ENCODE measurements at places on chromosomes 4 and X. TPM values are rescaled to one million over a fixed set of nuclear protein-coding genes. Genes with fewer than 3 reads are reported as not detected.

DNA sequence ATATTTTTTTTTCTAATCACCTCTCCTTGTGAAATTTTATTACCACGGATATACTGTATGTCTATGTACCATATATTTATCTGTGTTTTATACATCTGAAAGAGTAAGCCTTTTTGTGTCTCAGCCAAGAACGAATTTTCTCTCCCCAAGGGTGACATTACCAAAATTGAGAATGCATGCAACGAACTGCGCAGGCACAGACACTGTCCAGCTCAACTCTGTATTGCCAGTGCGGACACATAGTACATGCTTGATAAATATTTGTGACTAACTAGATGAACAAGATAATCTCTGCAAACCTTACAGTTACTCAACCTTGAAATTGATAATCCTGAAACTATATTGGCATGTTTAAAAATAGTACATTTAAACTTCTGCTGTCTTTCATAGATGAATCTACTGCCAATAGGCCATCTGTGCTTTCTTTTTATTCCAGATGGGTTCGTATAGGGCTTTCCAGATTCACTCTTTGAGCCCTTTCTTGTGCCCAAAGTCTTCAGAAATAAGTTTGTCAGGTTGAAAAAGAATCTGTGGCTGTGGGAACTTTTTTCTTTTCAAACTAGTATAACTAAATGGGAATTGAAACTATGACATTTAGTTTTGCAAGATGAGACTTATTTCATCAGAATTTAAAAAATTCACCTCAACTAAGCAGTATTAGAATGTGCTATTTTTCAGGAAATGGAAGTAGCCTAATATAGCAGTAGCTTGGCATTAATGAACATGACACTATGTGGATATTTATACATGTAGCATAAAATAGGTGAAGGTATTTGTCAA is 38.9 kb downstream of the DTHD1 start:
- DNase-seq: no peak

GRCh38 chrX:74383611-74384010 is 37.7 kb upstream of the SLC16A2 start:
- peak; percentile 55 for DNase-seq

DNA sequence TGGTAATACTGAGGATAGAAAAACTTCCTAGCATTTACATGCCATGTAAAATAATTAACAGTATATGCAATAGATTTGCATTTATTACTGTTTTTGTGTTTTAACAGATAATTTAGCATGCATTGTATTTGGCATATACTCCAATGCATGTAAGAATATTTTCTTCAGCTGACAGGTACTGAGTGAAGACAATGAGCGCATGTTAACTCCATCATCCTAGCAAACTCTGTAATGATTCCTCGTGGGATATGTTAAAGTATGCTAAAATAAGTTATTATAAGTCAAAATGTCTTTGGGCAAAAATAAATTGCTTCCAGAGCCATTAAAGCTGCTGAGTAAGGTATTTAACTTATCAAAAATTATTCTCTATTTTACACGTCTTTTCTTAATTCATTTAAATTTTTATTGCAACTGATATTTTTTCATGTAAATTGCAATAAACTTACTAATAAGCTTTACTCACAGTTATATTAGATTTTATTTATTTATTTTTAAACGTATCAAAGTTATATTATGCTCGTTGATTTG is 616.4 kb upstream of the NDST4 start:
- DNase-seq: no peak

The PRRG1 gene
- total RNA-seq: 6.2 TPM

The RLIM gene
- total RNA-seq: 57.0 TPM

The PAGE5 gene
- total RNA-seq: 0.66 TPM

DNA sequence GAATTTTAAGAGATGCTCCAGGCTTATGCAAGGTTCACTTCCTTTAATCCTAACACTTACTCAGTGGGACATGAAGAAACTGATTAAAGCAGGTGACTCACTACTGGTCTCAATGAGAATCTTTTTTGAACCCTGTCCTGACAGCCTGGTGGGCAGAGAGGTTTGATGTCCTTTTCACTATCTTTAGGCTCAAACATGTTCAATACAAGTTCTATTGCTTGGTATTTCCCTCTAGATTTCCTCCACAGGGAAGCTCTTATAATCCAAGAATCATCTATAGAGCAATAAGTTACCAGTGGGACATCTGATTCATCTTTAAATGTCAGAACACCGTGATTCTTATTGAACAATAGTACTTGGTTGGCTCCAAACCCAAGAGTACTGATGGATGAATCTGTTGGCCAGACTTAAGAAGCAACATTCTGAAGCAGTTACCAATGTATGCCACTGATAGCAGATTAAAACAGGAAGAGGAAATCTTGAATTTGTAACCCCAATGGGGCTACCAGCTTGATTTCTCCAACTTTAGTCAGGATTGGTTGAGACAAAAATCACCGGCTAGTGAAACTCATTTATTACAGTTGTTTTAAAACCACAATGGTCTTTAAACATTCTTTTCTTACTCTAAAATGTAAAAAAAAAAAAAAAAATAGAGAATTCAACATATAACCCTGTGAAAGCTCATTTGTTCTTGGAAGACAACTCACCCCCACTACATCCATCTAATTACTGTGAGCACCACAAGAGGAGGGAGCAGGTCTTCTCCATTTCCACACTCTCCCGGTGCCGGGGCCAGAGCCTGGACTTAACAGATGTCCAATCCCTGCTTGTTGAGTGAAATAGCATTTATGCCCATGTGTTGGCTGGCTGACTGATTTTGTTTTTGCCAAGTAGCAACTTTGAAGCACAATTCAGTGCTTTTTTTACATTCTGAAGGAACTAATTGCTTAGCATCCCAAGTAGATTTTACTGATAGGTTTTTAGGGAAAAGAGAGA is 43.3 kb downstream of the FGFBP1 start:
- DNase-seq: peak; percentile 90

DNA sequence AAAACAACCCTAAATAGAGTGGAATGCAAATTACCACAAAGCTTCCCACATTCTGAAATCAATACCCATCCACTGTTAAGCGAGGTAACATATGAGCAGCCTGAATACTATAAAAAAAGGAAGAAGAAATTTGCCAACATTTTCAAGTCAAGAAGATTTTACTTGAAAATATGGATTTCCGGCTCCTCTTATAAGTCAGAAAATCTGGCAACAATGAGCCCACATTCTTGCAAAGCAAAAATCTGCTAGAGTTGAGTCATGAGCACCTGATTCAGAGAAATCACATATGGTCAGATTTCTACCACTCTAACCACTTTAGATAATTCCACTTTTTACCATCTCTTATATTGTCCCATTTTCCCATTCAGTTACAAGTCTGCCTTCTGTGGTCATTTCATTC is 395.7 kb downstream of the DTHD1 start:
- DNase-seq: peak; percentile 19

- DNase-seq: no peak
Observed at GRCh38 chr4:42122237-42122636, 30.2 kb downstream of the BEND4 start.

GRCh38 chrX:17535229-17535628 is 160.2 kb downstream of the NHS start:
- no peak for DNase-seq

DNA sequence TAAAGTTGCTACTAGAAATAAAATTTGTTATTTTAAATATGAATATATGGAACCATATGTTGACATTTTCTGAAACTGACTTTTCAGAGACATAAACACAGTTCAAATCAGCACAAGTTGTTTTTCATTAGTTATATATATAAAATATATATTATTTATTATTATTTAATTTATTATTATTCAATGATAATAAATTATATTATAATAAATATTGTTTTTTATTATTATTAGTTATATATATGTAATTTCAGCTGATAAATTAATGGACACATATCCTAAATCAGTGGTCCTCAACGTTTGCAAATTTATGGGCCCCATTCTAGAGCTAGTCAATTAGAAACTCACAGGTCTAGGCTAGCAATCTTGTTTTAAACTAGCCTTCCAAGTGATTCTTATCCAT is 809.3 kb downstream of the C4orf33 start:
- DNase-seq: no peak

The NALF2 gene
- not detected for total RNA-seq

DNA sequence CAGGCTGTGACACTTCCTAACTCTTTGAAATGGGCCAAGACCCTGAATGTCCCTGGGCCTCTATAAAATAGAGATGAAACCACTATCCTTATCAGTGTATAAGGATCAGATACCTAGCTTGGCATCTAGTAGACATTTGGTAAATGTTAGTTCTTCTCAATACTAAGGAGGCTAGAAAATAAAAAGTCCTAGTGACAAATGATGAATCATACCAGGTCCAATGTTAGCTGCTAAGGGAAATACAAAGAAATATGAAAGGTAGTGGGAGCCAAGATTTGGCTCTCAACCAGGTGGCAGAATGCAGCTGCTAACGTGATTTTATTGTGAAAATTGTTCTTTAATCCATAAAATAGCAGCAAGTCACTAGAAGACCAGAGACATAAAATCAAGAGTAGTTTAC is 19.8 kb upstream of the PPARGC1A start:
- no peak for DNase-seq

GRCh38 chr4:172270397-172270796 is 457.2 kb downstream of the GALNTL6 start:
- no peak for DNase-seq

- no peak for DNase-seq
Observed at GRCh38 chrX:85303544-85303943, 59.8 kb downstream of the ZNF711 start.

DNA sequence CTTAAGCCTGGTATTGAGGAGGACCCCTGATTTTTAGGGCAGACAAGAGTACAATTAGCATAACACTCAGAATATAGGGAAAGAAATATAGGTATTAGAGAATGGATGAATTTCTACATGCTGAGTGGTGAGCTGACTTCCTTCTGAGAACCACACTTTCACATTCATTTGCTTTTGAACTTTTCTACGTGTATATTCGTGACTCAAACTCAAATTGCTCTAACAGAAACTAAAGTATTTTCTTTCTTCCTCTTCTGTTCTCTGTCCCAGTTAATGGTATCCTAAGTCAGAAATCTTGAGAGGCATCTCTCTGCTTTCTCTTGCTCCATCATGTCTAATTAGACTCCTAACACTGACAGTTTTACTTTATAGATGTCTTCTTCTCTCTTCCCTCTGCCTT is 103.2 kb upstream of the CITED1 start:
- DNase-seq: no peak

The SPANXD gene
- total RNA-seq: not detected

DNA sequence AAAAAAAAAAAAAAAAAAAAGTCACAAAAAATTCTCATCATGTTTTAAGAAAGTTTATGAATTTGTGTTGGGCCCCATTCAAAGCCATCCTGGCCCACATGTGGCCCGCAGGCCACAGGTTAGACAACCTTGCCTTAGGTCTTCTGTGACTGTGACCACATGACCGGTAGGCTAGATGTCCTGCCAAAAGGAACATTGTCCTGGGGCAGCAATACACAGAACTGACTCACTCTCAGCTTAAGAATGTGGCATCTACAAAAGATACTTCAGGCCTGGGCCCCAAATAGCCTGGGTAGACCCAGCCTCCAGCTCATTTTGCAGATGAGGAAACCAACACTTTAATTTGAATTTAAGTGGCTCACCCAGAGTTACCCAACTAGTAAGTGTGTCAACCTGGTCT is 10.0 kb downstream of the AWAT2 start:
- DNase-seq: no peak

DNA sequence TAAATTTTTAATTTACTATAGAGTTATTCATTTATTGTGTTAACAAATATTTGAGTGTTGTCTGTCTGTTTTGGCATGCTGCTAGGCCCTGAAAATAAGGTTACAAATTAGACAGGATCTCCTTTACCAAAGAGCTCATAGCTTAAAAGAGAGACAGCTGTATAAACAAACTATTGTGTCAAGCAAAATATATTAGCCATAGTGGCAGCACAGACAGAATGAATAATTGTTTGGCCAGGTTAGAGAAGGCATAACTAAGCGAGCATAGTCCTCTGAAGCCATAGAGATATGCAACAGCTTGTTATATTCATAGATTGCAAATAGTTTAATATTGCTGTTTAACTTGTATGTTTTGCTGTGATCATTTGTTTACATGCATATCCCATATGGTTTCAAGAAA is 66.7 kb upstream of the NDUFC1 start:
- no peak for DNase-seq

- DNase-seq: no peak
Observed at GRCh38 chr4:174429701-174430410, 92.4 kb downstream of the HPGD start.

DNA sequence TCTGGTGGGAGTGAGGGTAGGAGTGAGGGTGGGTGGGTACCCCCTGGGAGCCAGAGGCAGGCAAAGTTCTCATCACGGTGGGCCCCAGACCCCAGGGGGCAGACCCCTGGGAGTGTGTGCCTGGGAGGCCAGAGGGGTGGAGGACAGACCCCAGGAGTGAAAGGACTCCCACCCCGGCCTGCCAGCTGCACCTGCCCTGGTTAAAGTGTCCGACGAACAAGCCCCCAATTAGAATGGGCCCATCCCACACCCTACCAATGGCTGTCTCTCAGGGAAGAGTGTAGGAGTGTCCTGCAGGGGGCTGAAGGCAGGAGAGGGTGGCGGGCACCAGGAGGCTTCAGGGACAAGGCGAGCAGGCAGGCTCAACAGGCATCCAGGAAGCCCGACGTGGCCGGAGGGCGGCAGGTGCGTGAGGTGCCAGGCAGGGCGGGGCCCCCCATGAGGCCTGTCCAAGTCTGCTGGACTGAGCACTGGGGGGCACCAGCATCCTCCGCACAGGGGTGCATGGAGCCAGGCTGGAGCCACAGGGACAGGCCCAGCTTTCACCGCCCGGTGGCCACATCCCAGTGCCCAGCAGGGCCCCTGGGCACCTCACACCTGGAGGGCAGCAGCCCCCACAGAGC is 8.7 kb downstream of the PDE6B start:
- no peak for DNase-seq

DNA sequence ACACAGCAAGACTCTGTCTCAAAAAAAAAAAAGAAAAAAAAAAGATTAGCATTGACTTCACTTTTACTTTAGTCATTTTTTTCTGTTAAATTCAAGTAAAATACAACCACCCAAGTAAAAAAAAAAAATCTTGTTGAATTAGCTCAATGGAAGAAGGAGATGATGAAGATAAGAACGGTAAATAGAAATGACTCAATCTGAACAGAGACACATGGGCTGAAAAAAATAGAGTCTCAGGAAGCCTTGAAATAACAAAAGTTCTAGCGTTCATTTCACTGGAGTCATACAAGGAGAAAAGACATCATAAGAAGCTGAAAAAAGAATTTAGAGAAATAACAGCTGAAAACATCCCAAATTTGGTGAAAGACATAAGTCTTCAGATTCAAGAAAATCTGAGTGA is 75.5 kb downstream of the CASP3 start:
- DNase-seq: no peak

GRCh38 chrX:14546190-14546589 is 16.9 kb downstream of the GLRA2 start:
- DNase-seq: no peak

GRCh38 chrX:136627409-136627808 is 20.5 kb upstream of the CD40LG start:
- no peak for DNase-seq

The DUSP9 gene
- under 0.01 TPM for total RNA-seq

GRCh38 chr4:37452952-37453280 is 208.4 kb downstream of the NWD2 start:
- peak; percentile 70 for DNase-seq

All from fibroblast of lung (primary cell).